Nucleus accumbens (tissue), 56 donors: ENCODE measurements at places on chromosomes 6 and 20.

DNA sequence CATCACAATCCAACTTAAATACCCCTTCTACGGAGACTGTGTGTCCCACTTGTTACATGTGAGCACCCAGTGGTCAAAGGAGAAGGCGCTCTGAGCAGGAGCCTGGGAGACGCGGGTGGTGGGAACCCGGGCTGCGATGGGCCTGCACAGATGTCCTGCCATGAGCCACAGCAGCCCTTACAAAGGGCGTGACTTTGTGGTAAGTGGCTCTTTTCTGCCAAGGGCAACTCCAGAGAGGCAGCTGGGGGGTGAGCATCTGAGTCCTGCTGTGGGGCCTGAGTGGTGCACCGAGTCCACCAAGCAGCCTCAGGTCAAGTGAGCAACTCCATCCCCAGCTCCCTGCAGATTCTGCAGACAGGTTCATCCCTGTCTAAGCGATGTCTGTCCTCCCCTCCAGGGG is 33.6 kb upstream of the CST7 start:
- no peak for DNase-seq

GRCh38 chr20:37968841-37969401 is 64.3 kb downstream of the TTI1 start:
- DNase-seq: no peak

DNA sequence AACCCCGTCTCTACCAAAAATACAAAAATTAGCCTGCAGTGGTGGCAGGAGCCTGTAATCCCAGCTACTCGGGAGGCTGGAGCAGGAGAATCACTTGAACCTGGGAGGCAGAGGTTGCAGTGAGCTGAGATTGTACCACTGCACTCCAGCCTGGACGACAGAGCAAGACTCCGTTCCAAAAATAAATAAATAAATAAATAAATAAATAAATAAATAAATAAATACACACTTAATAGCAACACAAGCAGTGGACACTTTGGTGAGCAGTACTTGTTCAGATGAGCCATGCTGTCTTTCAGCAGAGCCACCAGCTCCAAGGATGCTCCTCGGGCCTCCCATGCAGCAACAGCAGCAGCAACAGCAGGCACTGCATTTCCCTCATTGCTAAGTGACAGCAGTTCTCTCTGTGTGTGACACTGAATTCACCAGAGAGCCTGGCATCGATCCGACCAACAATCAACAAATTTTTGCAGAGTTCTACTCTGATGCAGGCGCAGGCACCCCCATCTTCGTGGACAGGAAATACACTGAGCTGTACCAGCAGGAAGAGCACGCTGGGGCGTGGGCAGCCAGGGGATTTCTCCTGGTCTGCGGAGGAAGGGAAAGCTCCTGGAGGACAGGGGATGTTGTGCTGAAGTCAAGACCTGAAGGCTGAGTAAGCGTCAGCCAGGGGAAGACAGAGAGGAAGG is 54.0 kb upstream of the SNX9 start:
- DNase-seq: no peak

DNA sequence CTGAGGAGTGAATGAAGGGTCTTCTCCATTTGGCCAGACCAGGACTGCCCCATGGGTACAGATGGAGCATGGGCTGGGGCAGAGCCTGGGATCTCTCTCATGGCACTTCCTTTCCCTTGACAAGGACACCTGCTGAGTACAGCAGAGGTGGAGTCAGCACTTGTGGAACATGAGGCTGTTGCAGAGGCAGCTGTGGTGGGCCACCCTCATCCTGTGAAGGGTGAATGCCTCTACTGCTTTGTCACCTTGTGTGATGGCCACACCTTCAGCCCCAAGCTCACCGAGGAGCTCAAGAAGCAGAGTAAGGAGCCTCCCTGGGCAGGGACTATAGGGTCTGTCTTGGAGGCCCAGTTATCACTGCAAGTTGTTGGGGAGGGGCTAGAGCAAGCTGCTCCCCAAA is 29.6 kb downstream of the GSS start:
- DNase-seq: no peak
